Peyer's patch (tissue), 4 donors: ENCODE measurements at places on chromosomes 4 and X. TPM values are rescaled to one million over a fixed set of nuclear protein-coding genes. Genes with fewer than 3 reads are reported as not detected.
A peak's percentile ranks its signal among the peaks of the same experiment; 100 is the strongest.

DNA sequence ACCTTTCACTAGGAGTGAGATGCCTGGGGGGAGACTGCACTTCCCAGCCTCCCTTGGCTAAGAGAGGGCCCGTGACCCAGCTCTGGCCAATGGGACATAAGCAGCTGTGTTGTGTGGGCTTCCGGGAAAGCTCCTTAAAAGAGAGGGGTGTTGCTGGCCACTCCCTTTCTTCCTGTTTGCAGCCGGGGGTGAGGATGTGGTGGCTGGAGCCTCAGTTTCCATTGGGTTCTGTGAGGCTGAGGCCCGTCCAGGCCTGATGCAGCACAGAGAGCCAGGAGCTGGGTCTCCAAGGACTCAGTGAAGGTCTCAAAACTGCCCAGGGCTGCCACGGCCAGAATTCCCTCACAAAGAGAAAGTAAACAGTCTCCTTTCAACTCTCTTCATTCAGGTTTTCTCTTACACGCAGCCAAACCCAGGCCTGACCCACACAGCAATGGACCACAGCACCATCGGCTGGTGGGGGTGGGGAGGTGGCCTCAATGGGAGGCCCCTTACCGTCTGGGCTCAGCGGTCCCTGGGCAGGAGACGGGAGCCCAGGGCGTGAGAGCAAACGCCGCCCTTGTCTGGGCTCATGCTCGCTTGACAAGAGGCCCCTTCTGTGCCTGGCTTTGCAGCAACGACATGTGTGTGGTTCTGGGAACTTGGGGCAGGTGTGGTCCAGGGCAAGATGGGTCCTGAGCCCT, 6.6 kb downstream of the NKX1-1 start:
- no peaks in the 10 kb centered on the region for H3K4me1 ChIP-seq
- no peak for DNase-seq
- no peaks in the 10 kb centered on the region for H3K27me3 ChIP-seq
- no peak overlapping the region for H3K27ac ChIP-seq

Gene IRF2
- 41.3 TPM for total RNA-seq

- no peak for DNase-seq
- no peak overlapping the region for H3K27ac ChIP-seq
- H3K36me3 ChIP-seq, result no peaks in the 10 kb centered on the region
- no peak overlapping the region for H3K4me3 ChIP-seq
- H3K27me3 ChIP-seq, result no peaks in the 10 kb centered on the region
- H3K4me1 ChIP-seq, result no peaks in the 10 kb centered on the region
These were observed 111.9 kb upstream of the IQCM start for GRCh38 chr4:149927514-149927913.

DNA sequence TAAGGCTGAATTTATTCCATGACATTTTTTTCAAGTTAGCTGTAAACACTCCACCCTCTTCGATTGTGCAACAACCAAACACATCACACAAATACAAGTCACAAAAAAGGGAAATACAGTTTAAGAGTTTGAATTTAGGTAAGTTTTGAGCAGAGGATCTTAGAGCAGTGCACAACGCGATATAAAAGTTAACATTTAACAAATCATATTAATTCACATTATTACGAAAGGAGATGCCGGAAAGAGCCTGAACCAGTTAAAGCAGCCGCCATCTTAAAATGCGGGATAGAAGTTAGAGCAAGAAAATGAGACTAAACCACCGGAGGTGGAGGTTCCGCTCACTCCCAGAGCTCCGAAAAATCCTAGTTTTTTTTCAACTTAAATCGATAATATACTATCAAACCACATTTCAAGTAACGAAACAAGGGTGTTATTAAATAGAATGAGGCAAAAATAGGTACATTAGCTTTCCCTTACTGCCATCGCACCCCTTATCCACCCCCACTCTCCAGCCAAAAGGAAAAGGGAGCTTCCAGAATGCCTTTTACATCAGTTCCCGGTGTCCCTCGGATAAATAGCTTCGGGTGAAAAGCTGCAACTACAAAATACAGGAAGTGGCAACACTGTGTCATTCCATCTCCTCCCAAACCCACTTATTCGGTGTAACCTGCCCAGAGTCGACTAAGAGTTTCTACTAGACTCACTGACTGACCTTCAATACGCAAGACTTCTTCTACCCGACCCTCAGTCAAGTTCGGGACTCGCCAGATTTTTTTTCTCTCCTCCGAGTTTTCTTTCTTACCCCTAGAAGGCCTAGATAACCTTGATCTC, 1.9 kb downstream of the UBE2D3 start:
- H3K27me3 ChIP-seq, result no peaks in the 10 kb centered on the region
- DNase-seq, result no peak
- peak overlapping the region; percentile 85 for H3K4me3 ChIP-seq
- peak overlapping the region; percentile 100 for H3K27ac ChIP-seq
- peaks cover 14% of the 10 kb centered on the region for H3K4me1 ChIP-seq

DNA sequence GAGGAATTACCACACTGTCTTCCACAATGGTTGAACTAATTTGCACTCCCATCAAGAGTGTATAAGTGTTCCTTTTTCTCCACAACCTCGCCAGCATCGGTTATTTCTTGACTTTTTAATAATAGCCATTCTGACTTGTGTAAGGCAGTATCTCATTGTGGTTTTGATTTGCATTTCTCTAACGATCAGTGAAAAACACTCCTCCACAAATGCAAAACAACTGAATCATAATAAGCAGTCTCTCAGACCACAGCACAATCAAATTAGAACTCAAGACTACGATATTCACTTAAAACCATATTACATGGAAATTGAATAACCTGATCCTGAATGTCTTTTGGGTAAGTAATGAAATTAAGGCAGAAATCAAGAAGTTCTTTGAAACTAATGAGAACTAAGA, 371.7 kb downstream of the CXXC4 start:
- no peaks in the 10 kb centered on the region for H3K27me3 ChIP-seq
- no peaks in the 10 kb centered on the region for H3K36me3 ChIP-seq
- no peak overlapping the region for H3K27ac ChIP-seq
- DNase-seq, result no peak
- H3K4me3 ChIP-seq, result no peak overlapping the region

GRCh38 chr4:112901962-112902411, 147.5 kb upstream of the ANK2 start:
- H3K27ac ChIP-seq, result no peak overlapping the region
- no peaks in the 10 kb centered on the region for H3K36me3 ChIP-seq
- H3K4me1 ChIP-seq, result no peaks in the 10 kb centered on the region

DNA sequence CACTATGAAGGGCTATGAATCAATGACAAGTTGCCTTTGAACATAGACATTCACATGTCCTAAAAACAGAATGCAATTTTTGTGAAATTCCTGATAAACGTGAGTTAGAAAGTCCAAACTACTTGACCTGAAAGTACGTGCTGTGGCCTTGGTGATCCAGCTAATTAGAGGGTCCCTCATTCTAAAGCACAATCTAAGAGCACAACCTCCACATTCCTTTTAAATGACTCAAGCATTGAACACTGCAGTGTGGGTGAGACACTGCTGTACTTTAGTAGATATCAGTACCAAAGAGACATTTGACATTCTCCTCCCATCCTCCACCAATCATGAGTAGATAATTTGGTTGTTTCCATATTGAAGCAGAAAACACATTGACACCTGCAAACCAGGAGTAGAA, 73.5 kb downstream of the FAM47B start:
- DNase-seq, result no peak
- no peak overlapping the region for H3K4me3 ChIP-seq
- no peaks in the 10 kb centered on the region for H3K27me3 ChIP-seq
- no peak overlapping the region for H3K27ac ChIP-seq

- no peak overlapping the region for H3K4me3 ChIP-seq
- no peak for DNase-seq
These were observed 118.4 kb upstream of the ENPEP start for GRCh38 chr4:110357521-110357920.

Gene PPARGC1A
- total RNA-seq, result 58.8 TPM
